ENCODE measurements at places on chromosomes 16 and 17.

GRCh38 chr16:1351582-1352362, at the start of the genes GNPTG and TSR3:
Gene GNPTG, plus strand, starts transcription at chr16:1351931. Its CDS starts 35 bp downstream, at chr16:1351966.
Gene TSR3, minus strand, starts transcription at chr16:1351878. Its CDS starts 74 bp downstream, at chr16:1351804.
- peak; percentile 89 for DNase-seq

DNA sequence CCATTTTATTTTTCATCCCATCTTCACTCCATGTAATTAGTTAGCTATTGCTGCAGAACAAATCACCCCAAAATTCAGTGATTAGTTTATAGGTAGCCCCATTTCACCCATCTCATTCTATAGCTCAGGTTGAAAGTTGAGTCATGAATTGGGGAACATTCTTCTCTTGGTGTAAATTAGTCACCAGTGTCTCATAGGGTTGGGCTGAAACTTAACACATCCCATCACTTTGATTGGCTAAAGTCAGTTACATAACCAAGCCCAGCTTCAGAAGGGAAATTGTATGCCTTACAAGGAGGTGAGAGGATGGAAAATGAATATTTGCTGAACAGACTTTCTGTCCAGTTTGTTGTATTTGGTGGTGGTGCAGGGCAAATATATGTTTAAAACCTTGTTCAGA, 477.5 kb downstream of the WWOX start:
- DNase-seq, result no peak

- peak; percentile 38 for DNase-seq
Measured at GRCh38 chr17:4738136-4739121, 1.2 kb upstream of the ZMYND15 start.

DNA sequence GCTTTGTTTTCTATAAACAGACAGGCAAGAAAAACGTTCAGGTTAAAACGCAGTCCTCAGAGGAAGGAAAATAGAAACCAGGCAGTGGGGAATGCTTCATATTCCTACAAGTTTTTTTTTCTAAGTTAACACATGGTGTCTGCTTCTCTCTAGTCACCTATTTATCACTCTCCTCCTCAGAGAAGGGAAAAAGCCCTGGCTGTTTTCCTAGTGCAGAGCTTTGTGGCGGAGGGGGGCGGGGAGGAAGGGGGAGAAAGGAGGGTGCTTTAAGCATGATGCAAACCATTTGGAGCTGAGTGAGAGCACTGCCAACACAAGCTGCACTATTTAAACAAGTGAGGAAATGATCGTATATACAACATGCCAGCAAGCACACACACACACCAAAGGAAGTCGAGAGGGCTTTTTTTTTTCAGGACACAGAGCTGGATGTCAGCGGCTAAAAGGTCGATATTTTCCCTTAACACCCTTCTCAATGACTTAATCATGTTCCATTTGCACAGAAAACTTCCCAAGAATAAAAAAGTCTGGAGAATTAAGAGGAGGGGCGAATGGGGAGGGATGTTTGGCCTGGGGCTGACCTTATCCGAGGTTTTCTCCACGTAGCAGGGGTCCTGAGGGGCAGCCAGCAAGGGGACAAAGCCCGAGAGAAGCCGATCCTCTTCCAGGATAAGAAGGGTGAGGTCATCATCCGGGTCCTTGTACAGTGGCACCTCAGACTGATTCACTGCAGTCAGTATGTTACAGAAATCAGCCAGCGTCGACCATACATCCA, 117.4 kb downstream of the HIC1 start:
- no peak for DNase-seq

DNA sequence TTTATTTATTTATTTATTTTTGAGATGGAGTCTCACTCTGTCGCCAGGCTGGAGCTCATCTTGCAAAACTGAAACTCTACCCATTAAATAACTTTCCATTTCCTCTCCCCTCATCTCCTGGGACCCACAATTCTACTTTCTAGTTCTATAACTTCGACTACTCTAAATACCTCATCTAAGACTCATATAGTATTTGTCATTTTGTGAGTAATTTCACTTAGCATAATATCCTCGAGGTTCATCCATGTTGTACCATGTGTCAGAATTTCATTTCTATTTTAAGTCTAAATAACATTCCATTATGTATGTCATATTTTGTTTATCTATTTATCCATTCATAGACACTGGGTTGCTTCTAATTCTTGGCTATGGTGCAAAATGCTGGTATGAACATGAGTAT, 5.1 kb upstream of the NT5M start:
- DNase-seq, result no peak

GRCh38 chr16:11163761-11164261, 92.2 kb downstream of the SOCS1 start:
- DNase-seq, result no peak

DNA sequence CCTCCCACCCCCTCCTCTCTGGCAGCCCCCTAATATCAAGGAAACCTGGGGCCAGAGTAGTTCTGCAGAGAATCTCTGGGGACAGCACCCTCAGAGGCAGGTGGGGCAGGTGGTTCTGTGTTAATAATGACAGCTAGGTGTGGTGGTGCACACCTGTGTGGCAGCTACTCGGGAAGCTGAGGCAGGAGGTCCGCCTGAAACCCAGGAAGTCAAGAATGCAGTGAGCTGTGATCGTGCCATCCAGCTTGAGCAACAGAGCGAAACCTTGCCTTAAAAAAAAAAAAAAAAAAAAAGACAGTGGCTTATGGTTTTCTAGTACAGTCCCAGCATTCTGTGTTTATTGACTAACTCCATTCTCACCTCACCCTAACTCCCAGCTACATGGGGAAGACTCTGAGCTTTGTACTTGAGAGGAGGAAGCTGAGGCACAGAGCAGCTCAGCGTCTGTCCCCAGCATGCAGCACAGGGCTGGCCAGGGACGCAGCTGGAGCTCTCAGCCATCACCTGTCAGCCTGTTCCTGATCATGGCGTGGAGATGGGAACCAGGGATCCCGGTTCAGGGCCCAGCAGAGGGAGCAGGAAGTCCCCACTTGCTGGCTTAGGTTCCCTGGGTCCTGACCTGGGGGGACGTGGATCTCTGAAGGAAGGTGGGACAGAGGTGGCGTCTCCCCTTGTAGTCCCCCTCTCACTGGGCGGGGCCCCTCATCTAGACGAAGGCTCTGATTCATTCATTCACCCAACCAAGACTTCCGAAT, 6.1 kb downstream of the DBNDD1 start:
- DNase-seq, result no peak

GRCh38 chr16:57765160-57765728, 29.7 kb downstream of the KATNB1 start:
- DNase-seq, result no peak

- peak; percentile 14 for DNase-seq
Measured at GRCh38 chr17:28961391-28961790, 10.1 kb upstream of the PHF12 start.

GRCh38 chr16:85335584-85336491, 223.6 kb upstream of the CIBAR2 start:
- no peak for DNase-seq

DNA sequence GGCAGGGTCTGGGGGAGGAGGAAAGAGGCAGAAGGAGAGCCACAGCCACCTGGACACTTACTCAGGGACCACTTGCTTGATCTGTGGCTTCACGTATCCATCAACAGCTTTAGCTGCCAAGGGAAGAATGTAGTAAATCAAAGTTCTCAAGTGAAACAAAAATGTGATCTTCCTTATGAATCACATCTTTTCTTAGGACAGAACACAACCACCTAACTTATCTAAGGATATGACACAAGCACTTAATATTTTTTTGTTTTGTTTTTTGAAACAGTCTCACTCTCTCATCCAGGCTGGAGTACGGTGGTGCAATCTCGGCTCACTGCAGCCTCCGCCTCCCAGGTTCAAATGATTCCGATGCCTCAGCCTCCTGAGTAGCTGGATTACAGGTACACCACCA, 8.4 kb upstream of the GHDC start:
- no peak for DNase-seq

DNA sequence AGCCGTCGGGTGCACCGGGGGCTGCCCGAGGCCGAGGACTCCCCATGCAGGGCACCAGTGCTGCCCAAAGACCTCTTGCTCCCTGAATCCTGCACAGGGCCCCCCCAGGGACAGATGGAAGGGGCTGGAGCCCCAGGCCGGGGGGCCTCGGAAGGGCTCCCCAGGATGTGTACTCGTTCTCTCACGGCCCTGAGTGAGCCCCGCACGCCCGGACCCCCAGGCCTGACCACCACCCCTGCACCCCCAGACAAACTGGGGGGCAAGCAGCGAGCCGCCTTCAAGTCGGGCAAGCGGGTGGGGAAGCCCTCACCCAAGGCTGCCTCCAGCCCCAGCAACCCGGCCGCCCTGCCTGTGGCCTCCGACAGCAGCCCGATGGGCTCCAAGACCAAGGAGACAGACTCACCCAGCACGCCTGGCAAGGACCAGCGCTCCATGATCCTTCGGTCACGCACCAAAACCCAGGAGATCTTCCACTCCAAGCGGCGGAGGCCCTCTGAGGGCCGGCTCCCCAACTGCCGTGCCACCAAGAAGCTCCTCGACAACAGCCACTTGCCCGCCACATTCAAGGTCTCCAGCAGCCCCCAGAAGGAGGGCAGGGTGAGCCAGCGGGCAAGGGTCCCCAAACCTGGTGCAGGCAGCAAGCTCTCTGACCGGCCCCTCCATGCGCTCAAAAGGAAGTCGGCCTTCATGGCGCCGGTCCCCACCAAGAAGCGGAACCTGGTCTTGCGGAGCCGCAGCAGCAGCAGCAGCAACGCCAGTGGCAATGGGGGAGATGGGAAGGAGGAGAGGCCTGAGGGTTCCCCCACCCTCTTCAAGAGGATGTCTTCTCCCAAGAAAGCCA, 40.6 kb downstream of the SREBF1 start:
- no peak for DNase-seq

GRCh38 chr16:71565812-71566700, 10.8 kb downstream of the TAT start:
- DNase-seq, result no peak

DNA sequence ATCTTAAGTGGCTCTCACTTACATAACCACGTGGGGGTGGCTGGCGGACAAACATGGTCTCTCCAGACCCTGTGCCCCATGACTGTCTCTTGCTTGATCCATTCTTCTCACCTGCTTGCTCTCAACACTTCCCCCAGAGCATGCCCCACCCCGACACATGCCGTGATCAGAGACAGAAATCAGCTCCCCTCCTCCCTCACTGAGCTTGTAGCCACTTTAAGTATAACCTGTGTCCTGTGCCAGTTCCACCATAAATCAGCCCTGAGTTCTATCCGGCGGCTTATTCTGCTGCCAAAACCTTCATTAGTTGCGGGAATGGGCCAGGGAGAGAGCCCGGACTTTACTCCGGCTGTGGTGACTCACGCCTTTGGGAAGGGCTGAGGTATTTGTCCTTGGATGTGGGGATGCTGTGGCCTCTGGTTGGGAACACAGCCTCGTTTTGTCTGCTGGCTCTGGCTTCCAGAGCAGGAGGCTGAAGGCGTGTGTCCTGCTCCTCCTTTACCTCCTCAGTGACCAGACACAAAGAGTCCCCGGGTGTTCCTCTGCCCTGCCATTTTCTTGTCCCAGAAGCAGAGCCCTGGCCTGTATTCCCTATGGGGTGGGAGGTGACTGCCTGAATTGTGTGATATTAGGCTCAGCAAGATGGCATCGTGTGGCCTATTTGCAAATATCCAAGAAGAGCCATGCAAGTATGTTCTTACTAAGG, 21.1 kb downstream of the ANKRD40 start:
- peak; percentile 98 for DNase-seq

- DNase-seq, result no peak
Measured at GRCh38 chr16:84528322-84528721, 23.9 kb upstream of the MEAK7 start.

- no peak for DNase-seq
Measured at GRCh38 chr16:56561126-56561525, 3.7 kb upstream of the MT4 start.

DNA sequence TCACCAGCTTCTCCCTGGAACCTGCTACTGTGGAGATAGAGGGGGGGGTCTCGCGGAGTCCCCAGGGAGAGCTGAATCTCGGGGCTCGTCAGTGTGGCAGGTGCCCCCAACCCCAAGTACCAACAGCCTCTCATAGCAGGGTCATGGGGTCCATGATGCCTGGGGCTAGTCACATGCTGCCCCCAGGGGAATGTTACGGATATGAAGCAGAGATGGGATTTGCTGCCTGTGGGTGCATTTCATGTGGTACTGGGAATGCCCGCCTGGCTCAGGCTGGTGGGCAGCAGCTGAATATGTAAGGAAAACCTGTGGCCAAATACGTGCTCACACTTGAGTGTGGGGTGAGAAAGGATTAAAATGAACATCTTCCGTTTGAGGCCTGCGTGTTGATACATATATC, 49.4 kb downstream of the MEAK7 start:
- no peak for DNase-seq

GRCh38 chr16:25676820-25677219, 14.9 kb upstream of the HS3ST4 start:
- no peak for DNase-seq

GRCh38 chr17:72942579-72942978, 149.9 kb downstream of the SLC39A11 start:
- no peak for DNase-seq

DNA sequence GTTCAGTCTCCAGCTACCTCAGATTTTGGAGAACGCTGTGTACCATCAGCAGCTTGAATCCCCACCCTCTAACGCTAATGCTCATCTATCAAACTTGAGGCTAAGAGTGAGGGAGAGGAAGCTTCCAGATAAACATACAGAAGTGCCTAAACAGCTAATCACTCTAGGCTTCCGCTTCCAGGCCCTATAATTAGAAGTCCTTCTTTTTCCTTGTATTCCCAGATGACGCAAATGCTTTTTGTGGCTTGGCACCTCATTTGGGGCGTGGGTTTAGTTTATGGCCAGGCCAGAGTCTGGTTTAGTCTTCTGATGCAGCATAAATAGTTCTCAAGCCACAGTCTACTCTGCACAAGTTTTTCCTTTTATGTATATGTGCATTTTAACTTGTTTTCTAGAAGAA, 263.4 kb downstream of the BCAS3 start:
- DNase-seq, result no peak

DNA sequence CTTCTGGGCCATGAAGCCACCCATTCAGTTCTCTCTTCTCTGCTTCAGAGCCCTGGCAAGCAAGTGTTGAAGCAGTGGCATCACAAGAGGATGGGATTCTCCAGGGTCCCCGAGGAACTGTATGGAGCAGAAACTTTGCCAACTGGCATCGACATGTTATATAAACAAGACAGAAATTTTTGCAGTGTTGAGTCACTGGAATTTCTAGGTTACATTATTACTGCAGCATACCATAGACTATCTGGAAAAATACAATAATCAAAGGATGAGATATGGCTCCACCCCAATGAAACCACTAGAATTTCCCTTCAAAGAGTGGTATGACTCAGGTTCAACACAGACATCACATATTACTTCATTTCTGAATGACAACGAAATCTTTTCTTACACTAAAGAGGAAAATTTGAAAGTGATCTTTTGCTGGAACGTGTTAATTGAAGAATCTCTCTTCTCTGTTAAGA, 343.0 kb upstream of the DYNLRB2 start:
- DNase-seq, result no peak

GRCh38 chr16:15836074-15836473, 20.8 kb downstream of the MYH11 start:
- no peak for DNase-seq

Measured in Caco-2 (cell line).